OCI-M1 (cell line): ENCODE measurements at places on chromosomes 5 and 9.

DNA sequence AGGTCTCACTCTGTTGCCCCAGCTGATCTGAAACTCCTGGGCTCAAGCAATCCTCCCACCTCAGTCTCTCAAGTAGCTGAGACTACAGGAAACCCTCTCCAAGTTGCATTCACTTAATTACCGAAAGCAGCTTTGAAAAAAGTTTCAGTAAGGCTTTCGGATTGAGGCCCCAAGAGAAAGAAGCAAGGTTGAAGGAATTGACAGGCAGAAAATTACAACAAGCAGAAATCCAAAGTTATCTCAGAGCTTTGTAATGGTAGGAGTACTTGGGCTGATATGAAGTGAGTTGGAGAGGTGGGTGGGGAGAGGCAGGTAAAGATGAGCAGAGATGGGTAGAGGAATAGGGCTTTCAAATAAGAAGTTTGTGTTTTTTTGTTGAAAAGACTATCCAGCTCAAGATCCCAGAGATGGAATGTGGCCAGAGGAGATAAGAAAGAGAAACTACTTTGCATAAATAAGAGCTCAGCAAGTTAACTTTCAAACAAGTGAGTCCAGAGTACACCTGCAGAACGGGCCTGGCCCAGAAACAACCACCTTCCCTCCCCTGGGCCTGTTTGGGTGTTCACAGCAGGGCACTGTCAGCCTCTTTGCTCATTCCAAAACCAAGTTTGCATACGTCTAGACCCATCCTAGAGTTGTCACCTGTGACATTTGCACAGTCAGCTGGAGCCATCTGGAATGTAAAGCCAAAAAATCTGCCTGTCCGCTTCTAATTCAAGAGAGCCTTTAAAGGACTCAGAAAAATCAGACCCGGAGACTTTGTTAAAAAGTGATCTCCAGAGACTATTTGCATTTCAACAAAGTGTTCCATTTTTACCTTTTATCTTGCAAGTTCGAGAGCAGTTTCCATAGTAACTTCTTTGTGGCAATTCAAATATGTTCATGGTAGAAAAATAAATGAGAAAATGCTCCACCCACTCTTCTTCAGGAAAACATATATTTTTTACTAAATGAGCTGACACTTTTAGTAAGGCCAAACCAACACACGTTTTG, 2.2 kb upstream of the CLINT1 start:
- DNase-seq: no peak

- peak; percentile 40 for DNase-seq
These were observed 9.9 kb upstream of the PTGER4 start for GRCh38 chr5:40669606-40670390.

DNA sequence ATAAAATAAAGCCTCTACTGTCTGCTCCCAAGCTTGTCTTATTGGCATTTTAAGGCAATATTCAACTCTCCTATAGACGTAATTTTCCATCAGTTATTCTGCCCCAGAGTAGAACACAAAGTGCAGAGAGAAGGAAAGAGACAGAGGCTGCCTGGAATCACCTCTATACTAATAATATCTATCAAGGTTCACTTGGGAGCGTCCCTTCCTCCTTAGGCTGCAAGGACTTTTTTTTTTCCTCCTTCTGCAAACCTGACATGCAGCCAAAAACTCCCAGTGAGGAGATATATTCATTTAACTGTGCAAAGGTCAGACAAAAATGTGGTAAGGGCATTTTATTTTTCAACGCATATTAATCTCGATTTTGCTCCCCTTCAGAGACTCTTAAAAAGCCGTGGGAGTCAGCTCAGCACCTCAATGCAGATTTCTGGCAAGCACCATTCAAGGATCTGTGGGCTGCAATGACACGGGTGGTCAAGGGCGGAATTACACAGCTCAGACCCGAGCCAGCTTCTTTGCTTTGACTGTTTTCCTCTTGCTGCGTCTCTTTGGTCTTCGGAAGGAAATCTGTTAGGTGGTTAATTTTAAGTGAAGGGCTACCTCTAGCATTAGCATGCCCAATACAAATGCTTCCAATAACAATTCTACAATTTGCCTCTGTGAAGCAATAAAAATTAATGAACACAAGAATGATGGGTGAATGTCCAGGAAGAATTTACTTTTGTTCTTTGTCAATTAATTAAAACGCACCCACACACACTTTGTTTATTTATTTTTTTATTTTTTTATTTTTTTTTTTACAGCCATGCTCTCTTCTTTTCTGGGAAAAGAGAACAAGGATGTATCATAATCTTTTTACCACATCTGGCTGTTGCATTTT, 587.7 kb upstream of the GRAMD2B start:
- peak; percentile 2 for DNase-seq

DNA sequence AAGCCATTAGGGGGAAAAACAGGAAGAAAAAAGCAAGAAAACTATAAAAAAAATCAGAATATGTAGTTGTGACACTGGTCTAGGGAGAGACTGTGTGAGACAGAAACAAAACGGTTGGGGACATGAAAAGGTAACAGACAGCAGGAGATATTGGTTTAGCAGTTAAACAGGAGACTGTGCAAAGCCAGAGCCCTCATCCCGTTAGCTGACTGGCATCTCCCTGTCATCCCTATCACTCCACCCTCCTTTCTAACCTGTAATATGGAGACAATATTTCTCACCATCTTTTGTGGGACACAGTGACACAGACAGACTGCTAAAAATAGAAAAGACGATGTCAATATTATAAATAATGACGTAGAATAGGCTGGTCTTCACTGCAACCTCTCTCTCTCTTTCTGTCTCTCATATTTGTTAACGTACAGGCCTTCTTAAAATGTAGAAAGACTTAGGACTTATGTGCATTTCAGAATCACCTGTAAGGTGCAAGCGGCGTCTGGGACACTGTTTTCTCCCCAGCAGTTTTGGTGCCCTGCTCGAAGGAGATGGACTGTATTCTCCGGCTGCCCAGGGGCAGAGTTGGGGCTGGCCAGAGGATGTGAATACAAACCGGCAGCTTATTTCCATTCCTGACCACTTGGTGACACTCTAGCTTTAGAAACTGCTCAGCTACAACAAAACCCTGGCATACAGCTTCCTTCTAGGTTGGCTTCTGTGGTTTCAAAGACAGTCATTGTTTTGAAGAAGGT, 190.6 kb downstream of the MAT2B start:
- DNase-seq: peak; percentile 87

DNA sequence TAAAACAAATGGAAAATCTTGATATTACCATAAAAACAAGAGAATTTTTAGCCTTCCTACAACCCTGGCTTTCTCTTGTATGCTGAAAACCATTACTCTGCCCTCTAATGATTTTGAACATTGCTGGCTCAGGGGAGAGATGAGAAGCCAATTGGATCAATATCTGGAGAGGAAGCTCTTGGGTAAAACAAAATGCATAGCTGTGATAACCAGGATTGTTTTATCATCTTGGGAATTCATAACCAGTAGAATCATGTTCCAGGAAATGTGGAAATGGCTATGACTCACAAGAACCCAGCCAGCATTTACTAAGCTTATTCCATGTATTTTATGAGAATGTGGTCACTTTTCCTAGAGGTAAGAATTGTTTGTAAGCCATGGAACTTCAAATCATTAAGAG, 51.1 kb upstream of the CTNND2 start:
- DNase-seq: no peak

DNA sequence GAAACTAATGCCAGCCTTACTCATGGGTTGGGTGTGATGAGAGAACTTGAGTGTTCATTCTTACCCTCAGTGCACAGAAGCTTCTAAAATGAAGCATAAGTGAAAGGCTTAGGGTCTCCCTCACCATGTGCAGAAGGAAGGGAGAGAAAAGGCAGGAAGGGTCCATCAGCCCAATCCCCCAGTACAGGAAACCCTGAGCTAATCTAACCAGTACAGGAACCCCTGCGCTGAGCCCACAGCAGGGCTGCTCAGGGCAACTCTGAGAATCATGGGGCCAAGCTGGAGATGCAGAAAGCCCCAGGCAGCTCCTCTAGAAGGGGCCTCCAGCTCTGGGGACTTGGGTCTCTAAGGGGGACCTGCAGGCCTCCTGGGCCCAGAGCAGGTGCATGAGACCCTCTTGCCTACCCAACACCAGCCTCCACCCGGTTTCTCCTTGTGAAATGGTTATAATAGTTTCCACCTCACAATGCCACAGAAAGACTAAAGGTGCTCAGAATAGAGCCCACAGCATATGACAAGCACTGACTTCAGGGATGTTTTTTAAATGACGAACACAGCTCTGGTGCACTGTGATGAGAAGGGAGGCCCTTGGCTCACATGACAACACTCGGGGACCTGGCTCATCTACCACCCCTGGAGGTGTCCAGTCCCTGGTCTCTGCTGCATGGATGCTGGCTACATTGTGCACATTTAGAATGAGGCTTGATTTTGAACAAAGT, 190.1 kb downstream of the ACTL7B start:
- DNase-seq: no peak

DNA sequence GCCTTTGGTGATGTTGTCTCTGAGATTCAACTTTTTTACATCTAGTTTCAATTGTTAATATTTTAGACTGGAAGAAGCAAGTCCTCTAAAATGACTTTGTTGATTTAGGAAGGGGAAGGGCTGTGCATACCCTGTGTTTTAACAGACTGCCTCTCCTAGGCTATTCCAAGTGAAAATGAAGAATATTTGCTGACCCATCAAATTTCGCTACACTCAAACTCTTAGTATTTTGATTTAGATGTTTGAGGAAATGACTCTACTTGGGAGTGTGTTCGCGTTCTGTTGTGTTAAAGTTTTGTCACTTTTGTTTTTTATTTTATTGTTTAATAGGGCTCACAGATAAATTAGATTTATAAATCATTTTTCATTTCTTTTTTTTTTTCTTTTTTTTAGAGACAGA, 3.6 kb downstream of the MARVELD2 start:
- no peak for DNase-seq

DNA sequence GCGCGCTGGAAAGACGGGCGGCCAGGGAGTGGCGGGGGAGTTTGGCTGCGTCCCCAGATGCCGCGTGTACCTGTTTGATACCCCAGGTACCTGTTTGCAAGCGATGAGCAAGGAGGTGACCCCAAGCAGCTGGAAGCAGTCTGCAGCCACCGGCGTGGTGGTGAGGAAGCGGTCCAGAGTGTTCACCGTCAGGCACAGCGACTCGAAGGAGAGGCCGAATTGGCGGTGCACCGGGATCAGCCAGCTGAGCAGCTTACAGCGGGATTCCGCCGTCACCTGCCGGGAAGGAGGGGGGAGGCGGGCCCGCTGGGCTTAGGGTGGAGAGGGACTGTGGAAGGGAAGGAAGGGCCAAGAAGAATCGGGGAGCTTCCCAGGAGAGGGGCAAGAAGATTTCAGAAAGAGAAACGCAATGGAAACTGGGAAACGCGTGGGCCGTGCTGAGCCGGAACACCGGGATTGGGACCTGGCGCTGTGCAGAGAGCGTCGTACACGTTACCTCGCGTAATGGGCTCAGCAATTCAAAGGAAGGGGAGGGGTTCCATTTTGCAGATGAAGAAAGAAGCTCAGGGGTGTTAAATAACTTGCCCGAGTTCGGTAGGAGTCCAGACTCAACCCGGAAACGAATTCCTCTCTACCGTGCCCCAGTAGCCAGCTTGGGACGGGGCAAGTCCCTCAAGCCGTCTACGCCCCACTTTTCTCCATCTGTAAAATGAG, 980 bp downstream of the CCNO start:
- peak; percentile 63 for DNase-seq

GRCh38 chr5:179758955-179759354, 26.3 kb downstream of the MAML1 start:
- DNase-seq: no peak

DNA sequence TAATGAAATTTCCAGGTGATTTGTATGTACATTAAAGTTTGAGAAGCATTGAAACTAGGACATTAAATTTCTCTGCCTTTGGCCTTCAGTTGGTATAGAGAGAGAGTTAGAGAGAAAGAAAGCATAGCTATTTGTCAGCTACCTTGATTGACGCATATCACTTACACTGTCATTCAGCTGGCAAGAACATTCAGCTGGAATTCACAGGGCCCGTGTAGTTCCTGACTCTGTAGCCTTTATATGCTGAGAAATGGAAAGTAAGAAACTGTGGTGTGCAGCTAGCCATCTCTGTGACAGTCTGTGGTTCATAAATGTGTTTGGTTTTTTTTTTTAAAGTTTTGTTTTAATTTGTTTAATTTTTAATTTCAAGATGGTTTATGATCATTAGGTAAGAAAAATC, 58.9 kb downstream of the DMXL1 start:
- DNase-seq: no peak

DNA sequence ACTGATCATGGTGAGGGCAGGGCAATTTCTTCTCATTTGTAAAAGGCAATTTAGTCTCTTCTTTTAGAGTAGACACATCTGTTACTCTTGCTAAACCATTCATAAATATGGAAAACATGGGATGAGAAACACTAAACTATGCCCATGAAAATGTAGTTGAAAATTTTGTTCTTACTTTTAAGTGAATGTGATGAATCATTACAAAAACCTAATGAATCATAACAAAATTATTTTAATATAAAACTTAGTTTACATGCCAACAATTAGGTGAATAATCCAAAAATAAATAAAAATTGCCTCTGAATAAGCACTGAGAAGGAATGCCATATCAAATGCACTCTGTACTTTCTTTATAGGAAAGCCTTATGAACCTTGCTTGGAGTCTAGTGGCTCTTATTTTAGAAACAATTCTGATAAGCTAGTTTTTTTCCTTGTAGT, 297.7 kb upstream of the EFNA5 start:
- DNase-seq: no peak

DNA sequence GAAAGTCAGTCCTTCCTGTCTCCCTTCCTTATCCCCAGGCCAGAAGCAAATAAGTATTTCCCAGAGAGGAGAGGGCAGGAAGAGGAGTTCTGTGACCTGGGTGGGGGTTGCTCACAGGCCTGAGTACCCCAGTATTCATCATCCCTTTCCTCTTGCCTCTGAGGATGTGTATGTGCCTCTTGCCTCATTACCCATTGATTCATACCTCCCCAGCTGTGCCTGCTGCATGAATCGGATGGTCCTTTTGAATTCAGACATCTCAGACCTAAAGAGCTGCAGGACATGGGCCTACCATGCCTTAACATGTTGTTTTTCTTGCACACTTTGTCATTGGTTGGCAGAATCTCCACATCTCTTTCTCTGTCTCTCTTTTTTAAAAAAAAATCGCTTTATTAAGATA, 112.8 kb upstream of the SHB start:
- DNase-seq: no peak

- no peak for DNase-seq
These were observed 11.0 kb upstream of the ERMP1 start for GRCh38 chr9:5843794-5844471.

- DNase-seq: peak; percentile 28
These were observed 40.4 kb upstream of the SMU1 start for GRCh38 chr9:33116860-33117259.

DNA sequence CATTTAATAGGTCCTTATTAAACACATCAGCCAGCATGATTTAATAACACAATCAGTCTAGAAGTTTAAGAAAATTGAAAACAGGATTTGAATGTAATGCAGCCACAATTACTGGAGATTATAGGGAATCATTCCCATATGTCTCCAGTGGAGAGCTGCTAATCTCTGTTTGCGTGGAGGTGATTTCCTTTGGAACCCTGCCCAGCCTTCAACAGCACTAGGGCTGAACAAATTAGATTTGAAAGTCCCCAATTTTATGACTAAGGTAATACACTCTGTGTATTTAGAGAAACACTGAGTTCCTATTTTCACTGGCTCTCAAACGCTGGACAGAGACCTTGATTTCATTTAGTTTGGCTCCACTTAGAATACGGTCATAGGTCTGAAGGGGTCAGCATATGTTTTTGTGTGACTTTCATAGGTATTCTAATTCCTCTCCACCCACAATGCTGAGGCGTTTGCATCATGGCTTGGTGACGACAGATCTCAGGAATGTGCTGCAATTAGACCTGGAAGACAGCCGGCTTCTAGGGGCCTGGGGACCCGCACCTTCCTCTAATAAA, 508.3 kb downstream of the EBF1 start:
- no peak for DNase-seq

GRCh38 chr9:23581931-23582330, 244.1 kb downstream of the ELAVL2 start:
- DNase-seq: peak; percentile 58

- DNase-seq: no peak
These were observed 2.9 kb downstream of the BARX1 start for GRCh38 chr9:93952119-93952783.
